ENCODE measurements at places on chromosomes 11 and 22.

DNA sequence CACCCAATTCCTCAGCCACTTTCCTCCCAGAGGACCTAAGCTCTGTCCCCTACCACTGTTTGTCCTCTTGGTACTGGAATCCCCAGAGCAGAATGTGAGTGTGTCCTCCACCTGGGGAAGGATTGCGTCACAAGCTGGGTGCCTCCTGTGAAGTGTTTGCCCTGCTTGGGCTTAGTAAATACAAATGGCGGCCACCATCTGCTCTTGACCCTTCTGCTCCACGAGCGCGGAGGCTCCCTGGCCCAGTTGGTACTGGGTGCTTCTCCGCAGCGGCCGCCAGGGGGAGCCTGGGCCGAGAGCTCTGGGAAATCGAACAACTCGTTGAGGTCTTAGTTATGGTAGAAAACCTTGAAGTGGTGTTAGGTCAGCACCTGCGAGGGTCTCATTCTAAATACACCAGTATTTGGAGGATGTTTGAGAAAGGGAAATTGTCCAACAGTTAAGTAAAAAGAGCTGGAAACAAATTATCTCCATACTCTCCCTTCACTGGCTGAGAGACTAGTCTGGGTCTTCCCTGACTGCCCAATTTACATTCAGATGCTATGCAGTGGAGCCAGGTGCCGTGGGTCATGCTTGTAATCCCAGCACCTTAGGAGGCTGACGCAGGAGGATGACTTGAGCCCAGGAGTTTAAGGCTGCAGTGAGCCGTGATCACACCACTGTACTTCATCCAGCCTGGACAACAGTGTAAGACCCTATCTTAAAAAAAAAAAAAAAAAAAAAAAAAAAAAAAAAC lies 74.6 kb upstream of the TEAD1 start:
- DNase-seq = peak; percentile 95

DNA sequence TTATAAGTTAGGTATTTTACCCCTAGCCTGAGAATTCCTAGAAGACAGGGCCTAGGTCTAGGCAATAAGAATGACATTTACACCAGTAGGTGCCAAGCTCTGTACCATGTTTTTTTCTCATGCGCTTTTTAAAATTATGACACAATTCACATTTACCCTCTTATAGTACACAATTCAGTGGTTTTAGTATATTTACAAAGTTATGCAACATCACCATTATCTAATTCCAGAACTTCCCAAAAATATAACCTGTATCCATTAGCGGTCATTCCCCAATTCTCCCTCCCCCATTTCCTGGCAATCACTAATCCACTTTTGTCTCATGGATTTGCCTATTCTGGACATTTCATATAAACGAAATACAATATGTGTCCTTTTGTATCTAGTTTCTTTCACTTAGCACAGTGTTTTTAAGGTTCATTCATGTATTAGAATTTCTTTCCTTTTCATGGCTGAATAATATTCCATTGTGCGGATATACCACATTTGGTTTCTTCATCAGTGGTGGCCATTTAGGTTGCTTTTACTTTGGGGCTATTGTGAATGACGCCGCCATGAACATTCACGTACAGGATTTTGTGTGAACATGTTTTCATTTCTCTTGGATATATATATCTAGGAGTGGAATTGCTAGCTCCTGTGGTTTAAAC lies 92.4 kb downstream of the MICAL2 start:
- no peak for DNase-seq

- no peak for DNase-seq
Measured at GRCh38 chr11:75400146-75400865, 988 bp downstream of the RPS3 start.

GRCh38 chr22:39622881-39623367 lies 52.4 kb downstream of the CACNA1I start:
- DNase-seq = no peak

- DNase-seq = no peak
Measured at GRCh38 chr11:2173150-2173693, 1.6 kb upstream of the TH start.

GRCh38 chr11:128052912-128053641 lies 534.3 kb downstream of the ETS1 start:
- peak; percentile 79 for DNase-seq

DNA sequence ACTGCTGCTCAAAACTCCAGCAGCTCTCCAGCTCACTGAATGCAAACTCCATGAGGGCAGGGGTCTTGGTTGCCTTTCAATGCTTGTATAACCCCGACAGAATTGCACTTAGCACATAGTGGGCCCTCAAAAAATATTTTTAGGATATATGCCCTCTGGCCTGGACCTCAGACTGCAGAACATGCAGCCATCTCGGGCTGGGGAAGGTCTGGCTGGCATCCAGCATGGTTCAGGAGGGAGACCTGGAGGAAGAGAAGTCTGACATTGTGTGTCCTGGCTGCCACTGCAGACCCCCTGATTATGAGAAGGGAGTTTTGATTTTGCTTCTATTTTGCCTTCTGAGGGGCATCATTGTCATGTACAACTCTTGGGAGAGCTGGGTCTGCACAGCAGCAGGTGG lies 109.5 kb upstream of the PARVA start:
- DNase-seq = no peak

DNA sequence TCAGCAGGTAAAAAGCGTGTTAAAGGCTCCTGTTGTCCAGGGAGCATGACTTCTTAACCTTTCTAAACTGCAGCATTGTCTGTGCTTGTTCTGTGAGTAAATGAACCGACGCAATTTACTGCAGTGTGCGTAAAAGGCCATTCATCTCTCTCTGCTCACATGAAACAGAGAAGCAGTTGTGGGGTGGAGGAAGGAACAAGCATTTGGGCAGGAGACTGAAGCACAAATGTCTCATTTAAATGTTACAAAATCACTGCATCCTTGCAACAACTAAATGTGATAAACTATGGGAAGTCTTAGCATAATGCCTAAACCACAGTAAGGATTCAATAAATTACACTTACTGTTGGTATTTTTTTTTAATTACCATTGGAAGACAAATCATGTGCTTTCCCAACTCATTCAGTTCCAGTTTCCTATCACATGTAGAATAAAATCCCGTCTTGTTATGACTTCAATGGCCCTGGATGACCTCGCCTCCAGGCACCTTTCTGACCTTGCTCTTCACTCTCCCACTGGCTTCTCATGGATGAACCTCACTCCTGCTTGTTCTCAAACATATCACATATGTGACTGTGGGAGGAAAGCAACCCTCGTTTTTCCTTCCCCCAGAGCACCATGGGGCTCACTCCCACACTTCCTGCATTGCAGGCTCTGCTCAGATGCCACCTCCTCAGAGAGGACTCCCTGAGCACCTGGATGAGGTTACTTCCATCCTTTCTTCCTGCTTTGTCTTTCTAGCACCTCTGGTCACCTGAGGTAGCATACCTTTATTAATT lies 21.6 kb upstream of the RFPL2 start:
- no peak for DNase-seq

- no peak for DNase-seq
Measured at GRCh38 chr11:45481026-45481425, 184.4 kb downstream of the CHST1 start.

DNA sequence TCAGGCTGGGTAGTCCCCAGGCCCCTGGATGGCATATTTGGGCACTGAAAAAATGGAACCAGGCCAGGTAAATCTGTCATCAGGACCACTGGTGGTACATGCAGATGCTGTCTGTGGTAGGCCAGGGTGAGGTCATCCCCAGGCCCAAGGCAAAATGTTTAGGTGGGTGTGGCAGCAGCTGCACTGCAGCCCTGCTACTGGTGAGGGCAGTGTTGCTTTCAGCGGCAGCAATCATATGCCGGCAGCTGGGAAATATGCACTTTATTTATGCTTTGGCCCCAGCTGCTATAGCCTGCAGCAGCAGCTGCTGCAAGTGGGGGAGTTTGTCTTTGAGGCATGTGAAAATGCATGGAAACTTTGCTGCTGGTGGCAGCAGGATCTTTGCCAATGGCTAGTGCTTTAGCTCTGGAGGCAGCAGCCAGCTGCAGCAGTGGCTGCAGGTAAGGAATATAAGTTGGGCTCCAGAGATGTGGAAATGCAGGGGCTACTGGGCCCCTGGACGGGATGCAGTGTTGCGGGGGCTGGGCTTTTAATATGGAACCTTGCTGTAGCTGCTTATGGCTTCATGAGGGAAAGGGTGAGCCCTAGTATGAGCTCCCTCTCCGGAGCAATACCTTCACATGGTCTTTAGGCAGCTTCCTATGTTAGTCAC lies 365.7 kb upstream of the CADM1 start:
- DNase-seq = peak; percentile 31

GRCh38 chr11:20251496-20251895 lies 91.2 kb upstream of the DBX1 start:
- no peak for DNase-seq

DNA sequence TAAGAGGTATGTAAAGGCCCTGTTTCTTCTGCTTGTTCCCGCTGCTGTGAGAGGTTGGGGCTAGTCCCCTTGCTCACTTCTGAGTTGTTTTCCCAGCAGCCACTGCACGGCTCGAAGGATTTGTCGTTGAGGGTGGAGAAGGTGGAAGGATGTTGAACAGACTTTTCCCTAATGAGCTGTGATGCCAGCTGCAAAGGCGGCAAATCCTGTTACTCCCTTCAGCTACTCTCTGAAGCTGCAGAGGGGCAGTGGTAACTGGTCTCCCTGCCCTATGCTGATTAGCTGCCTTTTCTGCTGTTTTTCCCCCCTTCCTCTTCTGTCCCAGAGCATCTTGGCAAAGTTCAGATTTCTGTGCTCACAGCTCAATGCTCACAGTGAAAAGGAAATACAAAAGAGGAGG lies 90.4 kb upstream of the SLC25A18 start:
- no peak for DNase-seq

- no peak for DNase-seq
Measured at GRCh38 chr22:18929459-18929858, 6.6 kb downstream of the PRODH start.

All from NCI-H2029 (cell line).